ENCODE measurements at places on chromosomes 4 and X.

GRCh38 chr4:65046192-65047133 is 623.8 kb downstream of the EPHA5 start:
- no peak for DNase-seq

DNA sequence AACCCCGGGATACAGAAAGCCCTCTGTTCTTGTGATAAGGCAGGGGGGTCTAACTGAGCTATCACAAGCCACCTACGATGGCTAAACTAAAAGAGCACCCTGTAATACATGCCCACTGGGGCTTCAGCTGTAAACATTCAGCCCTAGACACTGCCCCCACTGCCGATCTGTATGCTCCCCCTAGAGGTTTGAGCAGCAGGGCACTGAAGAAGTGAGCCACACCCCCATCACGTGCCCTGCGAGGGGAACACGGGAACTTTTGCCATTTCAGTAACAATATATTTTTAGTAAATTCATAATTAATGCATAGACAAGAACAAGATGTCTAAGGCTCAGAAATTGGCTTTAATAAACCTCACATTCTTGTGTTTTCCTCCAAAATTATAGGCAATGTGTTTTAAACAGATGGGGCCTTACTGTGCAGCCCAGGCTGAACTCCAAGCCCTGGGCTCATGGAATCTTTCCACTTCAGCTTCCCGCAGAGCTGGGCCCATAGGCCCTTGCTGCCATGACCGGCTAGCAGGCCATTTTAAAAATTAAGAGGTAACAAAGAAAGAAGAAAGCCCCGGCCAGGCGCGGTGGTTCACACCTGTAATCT is 235.3 kb upstream of the SFRP2 start:
- peak; percentile 8 for DNase-seq

- DNase-seq = no peak
Observed at GRCh38 chr4:104941661-104942062, 205.0 kb upstream of the TET2 start.

DNA sequence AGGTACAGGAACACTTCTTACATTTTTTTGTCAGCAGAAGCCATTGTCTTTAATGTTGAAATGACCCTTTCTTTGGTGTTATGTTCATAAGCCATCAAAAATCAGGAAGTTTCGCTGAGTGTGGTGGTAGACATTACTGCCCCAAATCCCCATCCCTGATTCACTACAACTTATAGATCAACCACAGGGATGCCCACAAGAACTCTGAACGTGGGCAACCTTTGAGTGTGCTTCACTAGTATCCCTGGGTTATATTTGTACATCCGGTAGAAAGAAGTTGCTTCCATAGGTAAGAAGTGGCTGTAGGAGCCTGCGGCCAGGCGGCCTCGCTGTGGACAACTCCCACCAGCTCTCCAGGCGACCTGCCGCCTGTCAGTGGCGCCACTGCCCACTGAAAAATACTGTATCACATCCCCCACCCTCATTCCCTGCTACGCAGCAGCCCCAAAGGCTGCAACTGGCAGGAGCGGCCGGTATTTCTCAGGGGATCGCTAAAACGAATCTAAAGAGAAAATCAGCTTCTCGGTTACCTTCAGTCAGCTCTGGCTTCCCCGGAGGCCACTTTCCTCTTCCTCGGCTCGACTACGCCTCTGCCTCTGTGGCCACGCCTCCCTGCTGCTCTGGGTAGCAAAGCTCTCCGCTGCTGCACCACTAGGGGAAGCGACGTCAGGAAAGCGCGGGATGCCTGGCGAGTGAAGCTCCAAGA is 13.9 kb upstream of the ETDC start:
- DNase-seq = peak; percentile 54

GRCh38 chr4:72702948-72703347 is 133.9 kb upstream of the ADAMTS3 start:
- no peak for DNase-seq

- no peak for DNase-seq
Observed at GRCh38 chr4:166169111-166169510, 296.1 kb downstream of the TLL1 start.

GRCh38 chr4:11698846-11699590 is 270.3 kb upstream of the HS3ST1 start:
- DNase-seq = no peak

DNA sequence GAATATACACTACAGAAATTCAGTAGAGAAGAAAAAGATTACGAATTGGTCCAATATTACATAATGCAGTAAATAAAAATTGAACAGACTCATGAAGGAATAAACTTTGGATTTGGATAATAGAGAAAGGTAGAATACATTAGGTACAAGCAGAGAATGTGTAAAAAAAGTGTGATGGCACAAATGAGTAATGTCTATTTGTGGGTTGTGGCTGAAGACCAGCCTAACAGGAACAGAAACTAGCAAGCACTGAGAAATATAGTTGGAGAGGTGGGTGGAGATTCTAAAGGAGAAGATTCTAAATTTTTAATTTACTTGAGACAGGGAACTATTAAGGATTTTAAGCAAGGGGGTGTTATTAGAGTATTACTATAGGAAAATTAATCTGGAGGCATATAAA is 15.2 kb upstream of the CLOCK start:
- DNase-seq = peak; percentile 58

- DNase-seq = no peak
Observed at GRCh38 chr4:147843162-147843561, 111.3 kb downstream of the ARHGAP10 start.

DNA sequence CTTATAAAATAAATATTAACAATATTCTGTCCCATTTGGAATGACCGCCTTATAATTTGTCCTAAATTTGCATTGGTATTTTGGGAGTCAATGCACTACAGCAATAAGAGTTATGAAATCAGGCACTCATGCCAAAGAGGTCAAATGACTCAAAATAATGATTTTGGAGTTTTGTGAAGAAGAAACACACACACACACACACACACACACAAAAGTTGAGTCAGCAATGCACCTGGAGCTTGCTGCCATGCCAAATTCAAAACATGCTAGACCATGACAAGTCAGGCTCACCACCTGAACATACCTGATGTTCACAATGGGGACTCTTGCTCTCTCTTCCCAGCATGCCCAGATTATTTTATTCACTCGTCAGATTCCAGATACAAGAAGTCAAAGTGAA is 56.7 kb downstream of the PROM1 start:
- no peak for DNase-seq

Data from suppressor macrophage (primary cell).